Amygdala (tissue), 56 donors: ENCODE measurements at places on chromosomes 5 and 9.

GRCh38 chr5:178902849-178903248 is 7.1 kb downstream of the ZFP2 start:
- no peak for DNase-seq

DNA sequence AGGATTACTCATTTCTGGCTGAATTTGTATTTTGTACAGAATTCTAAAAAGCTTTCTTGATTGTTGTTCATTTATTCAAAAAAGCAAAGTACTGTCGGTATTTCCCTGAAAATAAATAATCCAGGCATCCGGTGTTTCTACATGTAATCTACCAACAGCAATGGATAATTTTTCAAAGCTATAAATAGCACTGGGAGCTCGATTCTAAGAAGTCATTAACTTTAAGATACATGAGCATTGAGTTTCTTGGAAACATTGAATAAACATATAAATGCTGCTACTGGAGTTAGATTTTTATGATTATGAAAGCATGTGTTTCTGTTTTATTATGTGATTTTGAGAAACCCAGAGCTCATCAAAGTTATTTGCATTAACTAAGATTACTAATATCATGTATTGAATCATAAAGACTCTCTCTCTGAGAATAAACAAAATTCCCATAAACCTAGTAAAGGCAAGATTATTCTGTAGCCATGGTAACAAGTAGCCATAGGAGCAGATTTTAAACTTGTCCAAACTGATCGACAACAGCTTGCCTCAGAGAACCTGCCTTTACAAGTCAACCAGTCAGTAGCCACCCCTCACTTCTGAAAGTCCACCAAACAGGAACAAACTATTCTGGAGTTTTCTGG is 197.0 kb downstream of the DRD1 start:
- no peak for DNase-seq

- no peak for DNase-seq
Measured at GRCh38 chr9:114571391-114571790, 16.2 kb upstream of the ATP6V1G1 start.

GRCh38 chr5:88602584-88602983 is 280.4 kb downstream of the MEF2C start:
- no peak for DNase-seq

DNA sequence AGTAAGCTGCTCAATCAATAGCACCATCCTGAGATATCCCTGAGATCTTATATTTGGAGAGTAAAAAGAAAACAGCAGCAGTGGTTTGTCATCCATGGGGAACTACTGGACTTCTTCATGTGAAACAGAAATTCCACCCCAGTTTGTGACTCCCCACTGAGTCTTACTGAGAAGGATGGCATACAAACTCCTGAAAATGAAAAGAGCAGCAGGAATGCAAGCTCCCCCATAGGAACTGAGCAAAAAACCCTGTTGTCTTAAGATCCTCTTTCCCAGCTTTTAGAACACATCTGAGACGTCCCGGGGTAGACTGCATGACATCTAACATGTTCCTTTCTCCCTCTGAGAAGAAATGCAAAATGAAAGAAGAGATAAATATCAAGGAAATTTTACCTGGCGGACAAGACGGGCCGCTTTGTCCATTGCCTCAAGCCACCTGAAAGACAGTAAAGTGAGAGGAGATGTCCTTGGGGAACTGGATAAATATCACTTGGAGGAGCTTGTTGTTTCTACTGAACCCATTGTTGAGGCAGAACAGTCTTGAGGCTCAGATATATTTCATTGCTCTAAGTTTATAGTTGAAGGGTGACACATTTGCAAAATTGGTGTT is 117.1 kb downstream of the NUDT12 start:
- DNase-seq, result no peak

DNA sequence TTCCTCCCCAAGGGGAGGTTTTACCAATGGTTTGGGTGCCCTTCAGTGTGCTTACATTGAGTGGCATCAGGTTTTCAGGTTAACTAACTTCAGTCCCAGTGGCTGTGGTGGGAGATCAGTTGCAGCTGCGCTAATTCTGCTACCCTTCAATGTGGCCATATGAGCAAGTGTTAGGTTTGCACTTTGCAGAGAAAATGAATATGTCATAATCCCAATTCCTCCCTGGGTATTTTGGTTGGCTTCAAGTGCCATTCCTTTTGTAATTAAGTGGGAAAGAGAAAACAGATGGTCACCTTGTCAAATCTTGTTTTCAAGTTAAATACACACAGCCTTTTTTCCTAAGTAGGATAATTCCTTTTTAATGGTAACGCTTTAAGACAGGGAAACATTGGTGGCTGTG is 236.2 kb downstream of the TLE4 start:
- DNase-seq, result no peak

DNA sequence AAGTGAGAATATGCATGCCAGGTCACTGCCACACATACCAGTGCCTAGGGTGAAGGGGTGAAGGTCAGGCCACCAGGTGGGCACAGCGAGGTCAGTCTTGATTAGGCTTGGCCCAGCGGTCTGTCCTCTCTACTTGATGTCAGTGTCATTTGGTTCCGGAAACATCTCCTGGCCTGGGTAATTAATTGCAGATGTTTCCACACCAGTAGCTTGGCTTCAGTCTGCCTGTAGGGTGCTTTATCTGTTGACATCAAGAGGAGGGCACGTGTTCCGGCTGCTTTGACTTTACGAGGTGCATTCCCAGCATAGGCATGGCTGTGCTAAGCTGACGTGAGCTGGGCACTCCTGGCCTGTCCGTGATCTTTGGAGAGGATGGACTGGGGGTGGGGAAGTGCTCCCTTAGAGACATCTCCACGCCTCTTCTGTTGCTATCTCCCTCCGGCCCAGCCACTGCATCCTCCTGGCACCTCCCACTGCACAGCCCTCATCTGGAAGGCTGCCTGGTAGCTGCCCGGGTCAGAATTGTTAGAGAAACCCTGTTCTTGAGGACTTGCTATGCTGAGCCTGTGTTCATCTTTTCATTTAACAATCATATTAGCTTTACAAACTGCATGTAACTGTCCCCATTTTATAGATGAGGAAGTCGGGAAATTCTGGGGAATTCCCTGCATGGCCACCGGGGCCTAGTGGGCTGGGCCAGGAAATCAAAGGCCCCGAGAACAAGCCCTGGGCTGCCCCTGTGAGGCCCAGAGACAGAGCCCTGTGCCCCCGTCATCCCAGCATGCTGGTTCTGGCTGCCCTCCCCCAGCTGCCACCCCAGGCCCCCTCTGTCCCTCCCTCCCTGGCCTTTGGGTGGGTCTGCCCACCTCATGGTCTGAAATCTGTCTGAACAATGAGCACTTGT is 29.1 kb downstream of the JADE2 start:
- peak; percentile 9 for DNase-seq

- DNase-seq, result no peak
Measured at GRCh38 chr5:168377525-168377924, 86.1 kb downstream of the WWC1 start.

- DNase-seq, result no peak
Measured at GRCh38 chr9:4555236-4555635, 65.0 kb downstream of the SLC1A1 start.

DNA sequence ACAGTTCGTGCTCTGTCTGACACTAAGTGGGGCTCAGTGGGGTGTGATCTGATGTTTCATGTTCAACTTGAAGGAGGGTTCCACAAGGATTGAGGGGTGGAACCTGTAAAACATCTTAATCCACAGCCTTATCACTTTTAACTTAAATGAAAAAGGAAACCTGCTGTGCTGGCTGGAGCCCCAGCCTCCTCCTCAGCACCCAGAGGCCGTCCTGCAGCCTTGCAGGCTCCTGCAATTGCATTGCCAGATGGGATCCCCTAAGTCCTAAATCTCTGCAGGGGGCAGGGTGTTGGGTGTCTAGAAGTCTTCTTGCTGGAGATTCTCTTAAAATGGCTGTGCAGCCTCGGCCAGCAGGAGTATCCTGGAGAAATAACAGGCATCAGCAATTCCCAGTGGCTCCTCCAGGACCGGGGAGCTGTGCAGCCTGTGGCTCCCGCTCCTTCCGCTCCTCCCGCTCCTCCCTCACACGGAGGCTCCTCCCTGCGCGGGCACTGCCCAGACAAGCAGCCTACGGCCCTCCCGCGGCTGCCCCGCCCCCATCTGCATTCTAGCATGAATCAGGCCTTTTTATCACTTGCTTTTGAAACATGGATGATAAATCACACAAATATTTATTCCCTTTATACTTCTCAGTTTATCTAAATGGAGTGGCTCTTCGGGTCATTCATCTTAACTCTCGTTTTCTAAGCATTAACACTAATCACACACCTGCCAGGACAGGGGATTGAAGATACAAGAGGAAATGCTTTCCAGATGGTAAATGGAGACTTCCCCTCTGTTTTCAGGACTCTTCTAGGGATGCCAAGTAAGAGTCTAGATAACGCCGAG is 131.0 kb downstream of the ADAMTS16 start:
- no peak for DNase-seq

GRCh38 chr5:148915224-148915817 is 88.9 kb downstream of the ADRB2 start:
- DNase-seq, result no peak

GRCh38 chr5:152388610-152389009 is 16.5 kb downstream of the NMUR2 start:
- DNase-seq, result no peak

- DNase-seq, result no peak
Measured at GRCh38 chr5:146336197-146336596, 2.4 kb upstream of the POU4F3 start.

- DNase-seq, result no peak
Measured at GRCh38 chr5:173341961-173342430, 13.8 kb upstream of the STC2 start.

GRCh38 chr5:2899311-2899710 is 147.8 kb upstream of the IRX2 start:
- no peak for DNase-seq

- DNase-seq, result no peak
Measured at GRCh38 chr9:124949387-124949786, 8.5 kb upstream of the GOLGA1 start.

- DNase-seq, result no peak
Measured at GRCh38 chr9:75636427-75637045, 253.9 kb upstream of the PCSK5 start.

GRCh38 chr5:67771221-67771620 is 444.3 kb upstream of the PIK3R1 start:
- DNase-seq, result no peak

- no peak for DNase-seq
Measured at GRCh38 chr9:82231411-82231810, 242.8 kb downstream of the SPATA31D1 start.

GRCh38 chr5:116709082-116709481 is 134.5 kb upstream of the SEMA6A start:
- DNase-seq, result no peak

- DNase-seq, result no peak
Measured at GRCh38 chr9:86242071-86242470, 17.4 kb downstream of the C9orf153 start.

DNA sequence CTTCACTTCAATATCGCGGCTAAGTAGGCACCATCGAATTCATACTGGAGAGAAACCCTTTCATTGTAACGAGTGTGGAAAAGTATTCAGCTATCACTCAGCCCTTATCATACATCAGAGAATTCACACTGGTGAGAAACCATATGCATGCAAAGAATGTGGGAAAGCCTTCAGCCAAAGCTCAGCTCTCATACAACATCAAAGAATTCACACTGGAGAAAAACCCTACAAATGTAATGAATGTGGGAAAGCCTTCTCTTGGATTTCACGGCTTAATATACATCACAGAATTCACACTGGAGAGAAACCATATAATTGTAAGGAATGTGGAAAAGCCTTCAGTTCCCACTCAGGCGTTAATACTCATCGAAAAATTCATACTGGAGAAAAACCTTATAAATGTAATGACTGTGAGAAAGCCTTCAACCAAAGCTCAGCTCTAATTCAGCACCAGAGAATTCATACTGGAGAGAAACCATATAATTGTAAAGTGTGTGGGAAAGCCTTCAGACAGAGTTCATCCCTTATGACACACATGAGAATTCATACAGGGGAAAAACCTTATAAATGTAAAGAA is 9.5 kb downstream of the ZNF879 start:
- no peak for DNase-seq

DNA sequence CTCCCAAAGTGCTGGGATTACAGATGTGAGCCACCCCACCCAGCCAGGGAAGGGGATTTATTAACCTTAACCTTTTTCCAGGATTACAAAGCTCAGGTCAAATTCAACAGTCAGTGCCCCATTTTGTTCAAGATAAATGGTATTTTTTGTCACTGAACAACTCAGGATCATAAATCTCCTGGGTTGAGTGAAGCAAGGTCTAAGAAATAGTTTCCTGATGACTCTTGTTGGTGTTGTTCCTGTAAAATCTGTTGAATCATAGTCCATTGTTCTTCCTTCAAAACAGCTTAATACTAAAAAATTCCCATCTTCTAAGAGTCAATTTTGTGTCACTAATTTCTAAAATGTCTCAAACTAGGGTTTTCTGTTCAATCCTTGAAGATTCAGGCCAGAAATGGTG is 33.9 kb upstream of the JMY start:
- DNase-seq, result no peak

GRCh38 chr5:30764704-30765103 is 428.8 kb upstream of the CDH6 start:
- no peak for DNase-seq

- DNase-seq, result no peak
Measured at GRCh38 chr9:111524731-111525055, 286 bp upstream of the ZNF483 start.

DNA sequence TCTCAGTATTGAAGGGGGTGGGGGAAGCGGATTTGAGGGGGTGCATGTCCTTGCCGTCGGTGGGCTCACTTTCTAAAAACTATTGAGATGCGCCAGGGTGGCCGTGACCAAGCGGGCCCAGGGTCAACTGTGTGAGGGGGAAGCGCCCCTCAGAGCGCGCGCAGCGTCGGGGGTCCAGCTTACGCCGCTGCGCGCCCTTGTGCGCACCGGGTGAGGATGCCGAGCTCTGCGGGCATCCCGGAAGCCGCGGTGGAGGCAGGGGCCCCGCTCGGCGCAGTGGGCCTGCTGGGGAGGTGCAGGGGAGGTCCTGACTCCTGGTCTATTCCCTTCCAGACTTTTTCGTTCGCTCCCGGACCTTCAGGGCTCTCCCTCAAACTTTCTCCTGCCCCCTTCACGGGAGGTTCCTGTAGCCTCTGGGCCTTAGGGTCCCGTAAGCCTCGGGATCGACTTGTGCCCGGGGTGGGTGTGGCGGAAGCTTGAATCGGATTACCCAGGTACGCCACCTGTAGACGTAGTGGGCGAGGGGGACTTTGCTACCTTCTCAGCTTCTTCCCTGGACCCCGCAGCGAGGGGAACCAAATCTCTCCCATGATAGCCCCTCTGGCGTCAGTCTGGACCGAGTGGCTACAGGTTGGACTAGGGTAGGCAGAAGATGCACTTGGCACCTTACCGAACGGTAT is 2.5 kb upstream of the PRDM6 start:
- DNase-seq, result no peak

GRCh38 chr9:94899464-94900221 is 173.1 kb downstream of the AOPEP start:
- DNase-seq, result no peak

GRCh38 chr9:19373527-19373926 is 6.5 kb downstream of the RPS6 start:
- DNase-seq, result no peak
